ENCODE measurements at places on chromosomes 6 and 20.

DNA sequence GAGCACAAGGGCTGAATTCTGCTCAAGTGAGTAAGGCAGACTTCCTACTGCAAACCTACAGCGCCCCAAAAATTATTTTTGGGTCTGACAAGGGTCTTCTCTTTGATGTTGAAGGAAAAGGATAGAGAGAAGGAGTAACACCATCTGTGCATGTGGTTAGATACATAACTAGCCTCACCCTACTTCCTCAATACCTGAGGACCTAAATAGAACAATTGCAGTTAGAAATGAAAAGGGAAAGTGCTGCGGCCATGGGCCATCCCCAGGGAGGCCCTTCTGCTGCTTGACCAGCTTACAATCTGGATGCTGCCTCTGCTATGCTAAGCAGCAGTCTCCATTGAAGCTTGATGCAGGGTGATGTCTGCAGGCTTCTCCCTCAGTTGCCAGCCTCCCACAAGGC is 63.2 kb upstream of the ARMH2 start:
- DNase-seq: no peak

GRCh38 chr6:52696418-52696817 is 25.5 kb downstream of the TMEM14A start:
- no peak for DNase-seq

DNA sequence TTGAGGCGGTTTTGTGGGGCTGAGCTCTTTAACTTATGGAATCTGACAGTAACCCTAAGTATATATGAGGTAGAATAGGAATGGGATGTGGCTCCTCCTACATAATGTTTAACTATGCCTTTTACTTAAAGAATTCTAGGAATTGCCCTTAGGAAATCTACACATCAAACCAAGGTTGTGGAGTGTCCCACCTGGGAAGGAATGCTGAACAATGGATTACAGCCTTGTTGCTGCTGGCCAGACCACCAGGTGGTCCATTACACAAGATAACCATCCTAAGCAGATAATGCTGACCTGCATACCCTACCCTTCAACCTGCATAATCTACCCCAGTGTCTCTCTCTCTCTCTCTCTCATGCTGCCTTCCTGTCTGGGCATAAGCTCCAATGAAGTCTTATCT is 35.0 kb upstream of the SLC22A16 start:
- no peak for DNase-seq

DNA sequence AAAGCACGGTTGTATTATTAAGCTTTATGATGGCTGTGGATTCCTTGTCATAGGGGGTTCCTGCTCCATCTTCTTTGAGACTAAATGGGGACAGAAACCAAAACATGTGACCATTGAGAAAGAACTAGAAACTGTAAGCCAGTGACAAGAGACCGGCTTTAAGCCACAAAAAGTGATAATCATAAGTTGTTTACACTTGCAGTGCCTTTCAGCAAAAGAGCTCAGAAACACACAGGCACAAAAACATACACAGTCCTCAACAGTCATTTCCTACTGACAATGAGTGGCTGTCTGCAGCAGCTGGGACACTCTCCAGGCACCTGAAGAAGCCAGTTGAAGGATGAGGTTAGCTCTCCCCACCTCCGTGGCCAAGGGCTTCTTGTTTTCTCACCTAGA is 20.0 kb upstream of the UBE2J1 start:
- DNase-seq: no peak

DNA sequence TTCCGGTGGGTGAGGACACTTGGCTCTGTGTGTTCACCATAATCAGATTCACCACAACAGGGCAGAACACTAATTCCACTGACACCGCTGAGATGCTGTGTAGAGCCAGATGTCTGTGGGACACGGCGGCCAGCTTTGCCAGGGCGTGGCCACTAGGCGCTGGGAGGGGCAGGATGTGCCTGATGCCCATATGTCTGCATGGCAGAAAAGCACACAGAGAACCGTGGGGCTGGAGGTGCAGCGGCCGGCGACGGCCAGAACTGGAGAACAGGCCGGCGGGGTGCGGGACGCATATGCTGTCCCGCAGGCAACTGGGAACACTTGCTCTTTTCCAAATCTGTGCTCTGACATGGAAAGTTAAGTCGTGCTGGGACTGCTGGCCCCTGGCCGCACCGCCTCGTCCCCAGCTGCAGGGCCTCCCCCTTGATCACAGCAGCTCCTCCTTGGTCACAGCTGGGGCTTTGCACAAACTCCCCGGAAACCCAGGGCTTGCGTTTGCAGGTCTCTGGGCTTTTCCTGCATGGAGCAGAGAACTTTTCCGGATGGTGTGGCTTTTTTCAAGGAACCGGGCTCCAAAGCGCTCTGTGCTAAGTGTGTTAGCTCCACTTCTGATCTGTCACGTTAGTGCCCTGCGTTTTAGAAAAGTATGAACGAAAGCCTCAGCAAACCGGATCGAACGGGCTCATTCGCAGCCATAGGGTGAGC is 31.1 kb downstream of the NTSR1 start:
- DNase-seq: no peak

Measured in endothelial cell of umbilical vein (primary cell).